Small intestine (tissue), 16 donors: ENCODE measurements at places on chromosomes 12 and 14.

- peak; percentile 32 for DNase-seq
These were observed 5.5 kb upstream of the GPR68 start for GRCh38 chr14:91249841-91250616.

GRCh38 chr12:112183141-112184021, 58.0 kb downstream of the TRAFD1 start:
- no peak for DNase-seq

- no peak for DNase-seq
These were observed 26.3 kb downstream of the WNT5B start for GRCh38 chr12:1655225-1655788.

DNA sequence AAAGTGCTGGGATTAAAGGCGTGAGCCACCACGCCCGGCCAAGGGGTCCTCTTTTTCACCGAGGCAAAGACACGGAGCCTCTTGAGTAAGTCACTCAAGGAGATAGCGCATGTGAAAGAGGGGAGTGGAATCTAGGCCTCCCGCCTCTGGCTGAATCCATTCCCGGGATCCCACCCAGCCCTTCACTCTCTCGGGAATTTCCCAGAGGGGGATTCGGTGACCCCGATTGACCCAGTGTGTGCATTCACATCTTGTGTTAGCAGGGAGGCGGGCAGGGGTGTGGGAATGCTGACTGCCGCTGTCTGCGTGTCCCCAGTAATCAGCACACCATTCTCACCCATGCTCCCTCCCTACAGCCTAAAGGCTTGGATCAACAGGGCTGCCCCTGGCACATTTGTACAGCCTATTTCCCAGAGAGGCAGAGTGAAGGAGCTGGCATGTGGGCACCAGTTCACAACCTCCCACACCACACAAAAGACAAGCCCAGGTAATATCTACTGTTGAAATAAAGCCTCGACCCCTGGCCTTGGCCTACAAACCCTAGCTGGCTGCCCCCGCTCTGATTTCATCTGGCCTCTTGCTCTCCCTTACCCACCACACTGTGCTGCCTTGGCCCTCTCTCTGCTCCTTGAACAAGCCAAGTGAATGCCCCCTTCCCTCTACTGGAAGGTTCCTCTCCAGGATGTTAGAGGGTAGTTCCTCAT, 1.3 kb upstream of the LTBP2 start:
- DNase-seq = no peak

DNA sequence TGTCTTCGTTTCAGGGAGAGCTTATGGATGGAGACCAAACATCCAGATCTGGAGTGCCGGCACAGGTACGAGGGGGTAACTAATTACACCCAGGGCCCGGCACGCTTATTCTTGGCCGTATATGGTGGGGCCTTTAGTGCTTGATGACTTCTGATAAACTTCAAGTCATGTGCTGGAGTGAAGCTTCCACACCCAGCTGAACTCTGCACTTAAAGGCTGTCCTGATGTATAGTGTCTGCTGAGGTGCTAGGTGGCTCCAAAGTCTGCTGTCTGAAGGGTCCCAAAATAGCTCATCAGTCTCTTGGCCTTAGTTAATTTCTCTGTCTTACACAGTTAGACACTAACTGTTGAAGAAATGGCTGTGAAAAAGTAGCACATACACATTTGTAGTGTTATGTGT, 17.9 kb downstream of the RNF34 start:
- peak; percentile 63 for DNase-seq

- DNase-seq = no peak
These were observed 20.0 kb upstream of the GCH1 start for GRCh38 chr14:54922598-54922997.

GRCh38 chr12:50211392-50212070, 44.4 kb upstream of the CERS5 start:
- no peak for DNase-seq

- DNase-seq = no peak
These were observed 26.8 kb upstream of the TOMM20L start for GRCh38 chr14:58368956-58369355.

GRCh38 chr12:129886541-129886940, 17.3 kb downstream of the TMEM132D start:
- no peak for DNase-seq

DNA sequence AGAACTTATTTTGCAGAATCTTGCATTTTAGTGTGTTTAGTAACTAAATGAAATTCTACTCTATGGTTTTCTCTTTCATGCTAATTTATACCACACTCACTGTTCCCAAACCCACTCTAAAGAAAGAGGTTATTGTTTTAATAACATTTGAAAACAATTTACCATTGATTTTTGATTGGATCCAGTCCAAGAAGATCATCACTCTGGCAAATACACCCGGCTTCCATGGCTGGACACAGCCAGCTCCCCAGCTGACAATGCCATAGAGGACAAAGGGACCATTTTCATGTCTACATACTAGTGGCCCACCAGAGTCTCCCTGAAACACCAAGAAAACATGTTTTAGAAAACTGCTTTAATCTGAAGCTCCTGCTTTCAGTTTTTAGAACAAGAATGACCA, 42.4 kb downstream of the OVCH1 start:
- no peak for DNase-seq

DNA sequence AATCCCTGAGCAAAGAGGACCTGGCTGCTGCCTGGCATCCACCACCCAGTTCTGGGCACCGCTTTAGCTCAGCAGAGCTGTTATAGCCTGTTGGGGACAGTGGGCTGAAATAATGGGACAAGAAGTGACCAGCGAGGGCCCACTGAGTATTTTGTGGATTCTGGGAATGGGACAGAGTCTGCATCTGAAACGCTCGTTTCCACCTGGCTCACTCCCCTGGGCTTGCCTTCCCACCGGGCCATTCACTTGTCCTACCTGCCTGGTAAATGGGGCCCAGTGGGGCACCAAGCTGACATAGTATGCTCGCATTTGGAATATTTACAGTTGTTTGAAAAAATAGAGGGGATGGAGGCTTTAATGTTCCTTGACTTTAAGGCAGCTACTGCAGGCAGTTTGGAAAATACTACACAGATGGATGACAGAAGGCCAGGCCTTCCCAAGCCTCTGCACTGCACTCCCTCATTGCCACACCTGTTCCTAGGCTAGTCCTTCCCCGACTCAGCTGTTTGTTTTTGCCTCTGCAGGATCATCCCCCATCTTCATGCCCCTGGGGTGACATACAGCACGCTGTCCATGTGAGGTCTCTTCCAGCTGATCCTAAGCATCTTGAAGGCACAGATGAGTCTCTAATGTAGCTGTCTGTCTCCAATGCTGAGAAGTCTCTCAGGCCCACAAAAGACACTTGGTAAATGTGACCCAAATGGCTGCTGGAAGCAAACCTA, 61.3 kb upstream of the DICER1 start:
- DNase-seq = no peak

- DNase-seq = peak; percentile 73
These were observed 16.5 kb downstream of the SPTLC2 start for GRCh38 chr14:77599889-77600288.

GRCh38 chr12:103495469-103496456, at the start of gene C12orf42:
Gene C12orf42, minus strand, starts transcription at chr12:103495968. Its CDS starts 17,542 bp downstream, at chr12:103478426.
- DNase-seq = peak; percentile 18

GRCh38 chr14:57390806-57391516, 575 bp downstream of the NAA30 start:
- peak; percentile 86 for DNase-seq

DNA sequence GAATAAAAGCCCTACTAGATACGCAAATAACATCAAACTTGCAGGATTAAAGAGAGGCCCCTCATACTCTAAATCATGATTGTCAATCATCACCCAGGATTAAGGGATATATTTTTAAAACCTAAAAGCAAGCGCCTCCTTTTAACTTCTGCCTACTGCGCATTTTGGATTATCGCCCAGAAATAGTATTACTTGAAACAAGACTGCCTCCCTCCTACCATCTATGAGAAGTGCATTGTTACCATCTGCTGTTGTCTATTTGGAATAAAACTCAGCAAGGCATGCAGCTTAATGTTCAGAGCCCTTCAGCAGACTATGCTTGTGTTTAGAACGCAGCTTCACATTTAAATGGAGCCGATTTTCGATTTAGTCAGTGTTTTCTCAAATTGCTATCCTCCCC, 79.6 kb downstream of the EXOC5 start:
- no peak for DNase-seq

DNA sequence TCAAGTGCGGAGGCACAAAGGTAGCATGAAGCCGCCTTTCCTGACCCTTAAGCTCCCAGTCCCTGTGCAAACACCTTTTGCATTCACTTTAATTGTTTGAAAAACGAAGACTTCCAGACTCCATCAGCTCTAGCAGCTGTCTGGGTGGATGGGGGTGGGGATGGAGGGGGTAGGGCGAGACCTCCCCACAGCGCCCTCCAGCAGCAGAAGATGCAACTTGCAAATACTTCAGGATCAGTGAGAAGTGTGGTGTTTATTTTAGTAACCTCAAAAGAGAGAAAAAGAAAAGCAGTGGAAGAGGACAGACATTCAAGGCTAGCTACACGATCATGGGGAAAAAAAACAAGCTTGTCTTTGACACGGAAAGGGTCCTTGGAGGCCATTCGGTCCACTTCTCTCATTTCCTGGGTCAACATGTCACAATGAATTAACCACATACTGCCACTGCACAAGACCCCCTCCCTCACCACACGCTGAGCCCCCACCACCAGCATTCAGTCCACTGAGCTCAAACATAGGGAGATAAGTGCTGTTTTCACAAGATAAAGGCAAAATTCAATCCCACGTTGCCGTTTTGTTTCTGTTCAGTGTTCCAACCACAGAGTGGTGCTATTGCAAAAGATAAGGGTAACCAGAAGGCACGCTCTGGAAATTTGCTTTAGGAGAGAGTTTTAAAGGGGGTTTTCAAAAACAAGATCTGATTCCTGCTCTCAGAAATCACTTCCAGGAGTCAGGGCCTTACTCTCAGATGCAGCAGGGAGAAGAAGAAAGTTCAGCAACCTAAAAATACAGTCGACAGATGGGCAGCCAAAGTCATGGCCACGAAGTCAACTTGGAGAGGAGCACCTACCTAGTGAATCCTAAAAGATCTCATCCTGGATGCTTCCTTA, 3.3 kb upstream of the NTF3 start:
- peak; percentile 53 for DNase-seq

DNA sequence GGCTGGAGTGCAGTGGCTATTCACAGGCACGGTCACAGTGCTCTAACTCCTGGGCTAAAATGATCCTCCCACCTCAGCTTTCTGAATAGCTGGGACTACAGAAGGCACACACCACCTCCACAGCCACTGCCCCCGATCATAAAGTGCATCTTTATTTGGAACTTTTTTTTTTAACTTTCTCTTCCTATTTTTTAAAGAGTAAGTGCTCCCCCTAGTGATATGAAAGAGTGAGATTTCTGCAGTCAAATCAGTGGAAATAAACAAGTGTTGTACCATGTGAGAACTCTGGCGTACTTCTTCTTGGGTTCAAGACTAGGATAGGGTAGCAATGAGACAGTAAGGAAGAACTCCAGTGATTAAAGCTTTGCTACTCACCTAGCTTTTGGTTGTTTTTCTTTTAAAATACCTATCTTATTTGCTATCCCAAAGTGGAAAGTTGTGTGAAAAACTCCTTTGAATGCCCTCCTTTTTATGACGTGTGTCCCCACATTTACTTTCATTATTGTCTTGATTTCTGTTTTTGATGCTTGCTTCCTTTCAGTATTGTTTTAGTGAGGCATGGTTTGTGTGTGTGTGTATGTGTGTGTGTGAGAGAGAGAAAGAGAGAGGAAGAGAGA, 6.6 kb downstream of the PPP4R4 start:
- peak; percentile 50 for DNase-seq

DNA sequence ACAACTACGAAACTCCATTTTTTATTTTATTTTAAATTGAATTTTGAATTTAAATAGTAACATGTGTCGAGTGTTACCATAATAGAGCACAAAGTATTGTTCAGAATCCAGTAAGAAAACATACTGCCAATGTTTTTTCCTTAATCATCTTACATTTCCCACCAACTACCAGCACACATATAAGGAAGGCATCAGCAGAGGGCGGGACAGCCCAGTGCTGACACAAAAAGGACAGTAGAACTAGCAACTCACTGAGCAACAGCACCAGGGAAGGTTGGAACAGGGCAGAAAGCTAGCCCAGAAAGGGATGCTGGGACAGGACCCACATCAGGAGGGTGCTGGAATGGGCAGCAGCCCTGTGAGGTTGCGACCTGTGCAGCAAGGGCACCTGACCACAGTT, 43.9 kb downstream of the DICER1 start:
- DNase-seq = no peak

DNA sequence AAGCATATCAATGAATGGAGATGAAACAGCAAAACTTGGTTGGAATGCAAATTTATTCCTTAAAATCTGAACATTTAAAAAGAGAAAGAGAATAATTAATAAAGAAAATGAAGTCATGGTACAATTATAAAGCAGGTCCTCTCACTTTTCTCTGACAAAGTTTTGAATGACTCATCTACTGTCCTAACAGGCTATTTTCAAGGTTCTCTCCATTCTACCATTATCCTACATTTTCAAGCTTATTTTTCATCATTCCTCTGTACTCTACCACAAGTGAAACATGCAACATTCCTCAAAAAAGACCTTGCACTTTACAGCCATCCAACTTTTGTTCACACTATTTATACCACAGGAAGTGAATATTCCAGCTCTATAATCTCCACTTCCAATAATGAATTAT, 36.9 kb upstream of the AP4S1 start:
- DNase-seq = no peak

GRCh38 chr14:62076825-62077605, 314.8 kb downstream of the SNAPC1 start:
- DNase-seq = no peak

DNA sequence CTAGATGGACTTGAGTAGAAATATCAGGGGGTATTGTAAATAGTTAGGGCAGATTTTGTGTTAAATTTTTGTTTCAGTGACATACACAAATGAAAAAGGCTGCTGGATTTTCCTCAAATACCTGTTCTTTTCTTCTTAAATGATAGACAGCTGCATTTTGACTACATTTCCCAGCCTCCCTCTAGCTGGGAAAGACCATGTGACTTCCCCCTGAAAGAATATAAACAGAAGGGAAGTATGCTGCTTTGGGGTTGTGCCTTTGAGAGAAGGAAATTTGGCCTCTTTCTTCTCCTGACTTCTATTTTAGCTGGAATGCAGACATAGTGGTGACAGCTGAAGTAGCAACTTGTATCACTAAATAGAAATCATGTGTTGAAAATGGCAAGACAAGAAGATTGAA, 476.1 kb upstream of the SYT1 start:
- no peak for DNase-seq

DNA sequence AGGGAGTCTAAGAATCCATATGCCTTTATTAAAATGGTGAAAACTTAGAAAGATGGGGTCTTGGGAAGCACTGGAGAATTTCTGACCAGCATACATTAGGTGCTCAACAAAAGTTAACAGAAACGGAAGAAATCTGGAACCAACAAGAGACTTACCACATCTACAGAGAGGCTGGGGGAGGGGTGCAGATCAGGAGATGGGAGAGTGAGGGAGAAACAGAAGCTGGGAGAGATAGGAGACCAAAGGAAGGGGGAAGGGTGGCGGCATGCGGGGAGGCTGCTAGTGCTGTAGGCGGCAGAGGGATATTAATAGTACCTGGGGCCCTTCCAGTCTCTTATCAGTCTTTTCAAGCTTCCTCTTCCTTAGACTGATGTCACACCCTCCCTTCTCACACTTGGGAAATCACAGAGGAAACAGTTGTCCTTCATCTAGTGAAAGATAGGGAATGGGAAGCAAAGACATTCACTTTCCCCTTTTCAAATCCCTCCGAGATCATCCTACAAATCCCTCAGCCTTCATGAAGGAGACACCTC, 18.1 kb downstream of the ZBTB39 start:
- no peak for DNase-seq

- DNase-seq = no peak
These were observed 126.6 kb upstream of the CPNE8 start for GRCh38 chr12:39032034-39032433.
